ENCODE measurements at places on chromosomes 1 and 21.

DNA sequence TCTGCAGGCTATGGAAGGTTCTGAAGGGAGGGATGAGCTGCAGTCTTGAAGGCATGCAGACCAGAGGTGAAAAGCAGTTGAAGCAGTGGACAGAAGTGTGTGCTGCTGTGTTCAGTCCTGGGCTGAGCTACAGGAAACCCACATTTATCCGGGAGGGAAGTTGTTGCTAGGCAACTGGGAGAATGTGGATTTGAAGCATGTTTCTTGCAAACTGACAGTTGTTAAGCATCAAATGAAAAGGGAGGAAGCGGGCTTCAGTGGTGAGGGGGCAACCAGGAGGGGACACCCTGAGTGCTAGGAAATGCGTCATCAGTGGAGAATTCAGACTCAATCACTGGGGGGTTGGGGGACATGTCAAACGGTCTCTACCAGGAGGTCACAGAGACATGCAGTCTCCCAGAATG, 28.7 kb downstream of the ABCA4 start:
- DNase-seq, result no peak

- no peak for DNase-seq
Observed at GRCh38 chr1:206847946-206848345, 17.5 kb upstream of the IL20 start.

GRCh38 chr1:154344977-154345837, 19.9 kb downstream of the ATP8B2 start:
- no peak for DNase-seq

DNA sequence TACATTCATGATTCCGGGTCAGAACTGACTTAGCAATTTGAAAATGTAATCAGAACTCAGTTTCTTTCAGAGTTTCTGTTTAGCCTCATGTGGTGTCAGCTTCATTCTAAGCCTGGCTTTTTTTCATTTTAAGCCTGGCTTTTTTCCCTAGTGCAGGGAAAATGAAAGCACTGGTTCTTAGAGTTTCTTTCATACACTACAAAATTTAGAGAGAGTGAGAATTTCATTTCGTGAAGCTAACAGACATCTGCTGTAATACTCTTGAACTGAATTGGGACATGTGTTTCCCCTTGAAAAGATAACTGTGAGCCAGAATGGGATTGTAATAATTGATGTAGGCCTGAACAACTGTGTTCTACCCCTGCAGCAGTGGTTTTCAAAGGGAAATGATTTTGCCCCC, 95.3 kb upstream of the KIAA0040 start:
- DNase-seq, result no peak

DNA sequence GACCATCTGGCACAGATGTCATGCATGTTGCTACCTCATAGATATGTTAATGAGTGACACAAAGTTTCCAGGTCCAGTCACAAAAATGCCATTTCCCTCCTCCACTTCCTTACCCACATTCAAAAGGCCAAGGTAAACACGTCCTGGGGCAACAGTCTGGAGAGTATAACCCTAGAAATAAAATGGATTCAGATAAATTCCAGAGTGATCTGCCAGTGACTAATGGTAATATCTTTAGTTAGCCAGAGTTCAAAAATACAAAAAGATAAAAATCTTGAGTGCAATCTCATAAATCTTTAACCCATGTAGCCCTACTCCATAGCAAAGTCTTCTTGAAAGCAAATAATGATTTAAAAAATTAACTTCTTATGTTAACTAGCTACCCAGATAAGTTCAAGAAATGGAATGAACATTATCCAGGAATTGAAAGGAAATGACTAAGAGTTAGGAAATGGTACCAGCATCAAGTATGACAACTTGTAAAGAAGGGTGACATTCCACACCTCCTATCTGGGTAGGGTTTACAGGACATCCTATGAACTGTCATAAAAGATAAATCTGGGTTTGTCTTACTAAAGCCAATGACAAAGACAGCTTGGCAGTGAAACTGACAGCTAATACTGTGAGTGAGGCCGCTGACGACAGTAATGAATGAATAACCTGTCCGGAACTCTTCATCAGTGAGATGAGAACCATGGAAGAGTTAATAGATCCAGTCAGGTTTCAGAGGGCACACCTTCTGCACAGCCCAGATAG, 18.1 kb downstream of the RGS2 start:
- no peak for DNase-seq

DNA sequence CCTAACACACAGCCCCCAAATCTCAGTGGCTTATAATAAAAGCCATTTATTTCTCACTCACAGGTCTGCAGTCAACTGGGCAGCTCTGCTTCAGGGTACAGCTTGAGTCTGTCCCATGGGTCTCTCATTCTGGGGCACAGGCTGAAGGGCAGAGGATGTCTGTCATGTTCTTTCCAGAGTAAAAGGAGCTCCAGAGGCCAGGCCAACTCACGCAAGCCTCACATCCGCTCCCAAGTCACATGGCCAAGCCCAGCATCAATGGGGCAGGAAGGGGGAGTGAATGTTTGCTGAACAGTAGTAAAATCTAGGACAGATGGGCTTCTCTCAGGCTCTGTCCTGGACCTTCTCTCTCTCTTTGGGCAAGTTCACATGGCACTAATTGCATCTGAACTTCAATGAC, 7.1 kb upstream of the SSBP3 start:
- DNase-seq, result no peak

GRCh38 chr1:183674886-183675285, 21.8 kb upstream of the APOBEC4 start:
- no peak for DNase-seq

DNA sequence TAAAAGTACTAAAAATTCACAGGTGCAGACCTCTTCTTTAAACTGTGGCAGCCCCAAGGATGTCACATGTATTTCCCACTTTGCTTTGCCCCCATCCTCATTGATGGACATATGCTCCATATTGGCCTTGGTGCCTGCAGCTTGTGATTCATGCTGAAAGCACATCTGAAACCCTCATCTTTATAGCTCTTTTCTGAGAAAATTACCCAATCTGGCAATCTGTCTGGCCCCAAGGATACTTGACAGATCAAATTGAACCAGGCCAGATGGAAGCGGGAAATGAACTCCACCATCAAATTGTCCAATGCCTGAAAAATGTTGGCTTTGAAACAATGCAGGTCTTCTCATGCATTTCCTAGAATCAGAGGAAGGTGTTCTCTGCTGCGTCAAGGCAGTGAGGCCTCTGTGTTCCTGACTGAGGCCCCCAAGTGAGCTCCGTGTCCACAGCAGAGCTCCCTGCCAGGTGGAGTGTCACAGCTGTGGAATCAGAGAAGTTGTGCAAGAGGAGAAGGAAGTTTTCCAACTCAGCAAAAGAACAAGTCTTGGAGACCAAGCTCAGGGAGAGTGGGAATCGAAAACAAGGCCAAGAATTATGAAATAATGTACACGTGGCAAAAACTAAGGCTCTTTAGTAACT, 323.7 kb downstream of the PLPP3 start:
- DNase-seq, result peak; percentile 24

- DNase-seq, result no peak
Observed at GRCh38 chr21:22516230-22516629, 1518.0 kb downstream of the NCAM2 start.

DNA sequence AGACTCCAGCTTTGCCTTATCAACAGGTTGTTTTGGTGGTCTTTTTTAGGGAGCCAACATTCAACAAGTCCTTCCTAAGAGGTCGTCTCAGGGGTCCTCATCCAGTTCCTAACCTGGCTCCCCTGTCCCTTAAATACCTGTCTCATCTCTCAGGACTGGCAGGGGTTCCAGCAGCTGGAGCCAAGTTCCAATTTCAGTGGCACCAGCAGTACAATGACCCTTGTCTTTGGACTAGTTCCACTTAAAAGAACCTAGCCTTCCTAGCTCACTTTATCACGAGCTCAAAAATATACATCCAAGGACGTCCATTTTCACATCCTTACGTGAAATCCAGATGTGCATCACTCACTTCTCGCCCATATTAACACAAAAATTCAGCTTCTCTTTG, 18.7 kb upstream of the TRAF3IP3 start:
- DNase-seq, result no peak

- no peak for DNase-seq
Observed at GRCh38 chr1:19367584-19368041, 55.5 kb downstream of the SLC66A1 start.

DNA sequence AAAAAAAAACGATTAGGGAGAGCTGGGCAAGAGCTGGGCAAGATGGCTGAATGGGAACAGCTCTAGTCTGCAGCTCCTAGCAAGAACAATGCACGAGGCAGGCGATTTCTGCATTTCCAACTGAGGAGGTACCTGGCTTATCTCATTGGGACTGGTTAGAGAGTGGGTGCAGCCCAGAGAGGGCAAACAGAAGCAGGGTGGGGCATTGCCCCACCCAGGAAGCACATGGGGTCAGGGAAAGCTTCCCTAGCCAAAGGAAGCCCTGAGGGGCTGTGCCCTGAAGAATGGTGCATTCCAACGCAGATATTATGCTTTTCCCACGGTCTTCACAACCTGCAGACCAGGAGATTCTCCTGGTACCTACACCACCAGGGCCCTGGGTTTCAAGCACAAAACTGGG, 251.6 kb downstream of the GPATCH2 start:
- no peak for DNase-seq

DNA sequence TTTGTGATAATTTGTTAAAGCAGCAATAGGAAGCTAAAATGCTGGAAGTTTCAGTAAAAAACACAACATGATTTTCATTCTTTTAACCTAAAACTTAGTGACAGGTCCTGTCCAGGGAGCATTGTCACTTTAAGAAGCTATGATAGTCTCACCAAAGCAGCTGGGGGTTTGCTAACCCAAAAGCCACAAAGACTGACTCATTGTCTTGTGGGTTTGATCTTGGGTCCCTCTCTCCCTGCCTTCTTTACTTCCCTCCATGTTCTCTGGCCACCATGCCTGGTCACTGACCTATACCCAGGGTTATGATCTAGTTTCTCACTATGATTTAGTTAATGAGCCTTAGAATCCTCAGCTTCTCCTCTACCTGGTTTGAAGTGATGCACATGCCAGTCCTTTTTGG, 213.5 kb upstream of the PTGFR start:
- no peak for DNase-seq

DNA sequence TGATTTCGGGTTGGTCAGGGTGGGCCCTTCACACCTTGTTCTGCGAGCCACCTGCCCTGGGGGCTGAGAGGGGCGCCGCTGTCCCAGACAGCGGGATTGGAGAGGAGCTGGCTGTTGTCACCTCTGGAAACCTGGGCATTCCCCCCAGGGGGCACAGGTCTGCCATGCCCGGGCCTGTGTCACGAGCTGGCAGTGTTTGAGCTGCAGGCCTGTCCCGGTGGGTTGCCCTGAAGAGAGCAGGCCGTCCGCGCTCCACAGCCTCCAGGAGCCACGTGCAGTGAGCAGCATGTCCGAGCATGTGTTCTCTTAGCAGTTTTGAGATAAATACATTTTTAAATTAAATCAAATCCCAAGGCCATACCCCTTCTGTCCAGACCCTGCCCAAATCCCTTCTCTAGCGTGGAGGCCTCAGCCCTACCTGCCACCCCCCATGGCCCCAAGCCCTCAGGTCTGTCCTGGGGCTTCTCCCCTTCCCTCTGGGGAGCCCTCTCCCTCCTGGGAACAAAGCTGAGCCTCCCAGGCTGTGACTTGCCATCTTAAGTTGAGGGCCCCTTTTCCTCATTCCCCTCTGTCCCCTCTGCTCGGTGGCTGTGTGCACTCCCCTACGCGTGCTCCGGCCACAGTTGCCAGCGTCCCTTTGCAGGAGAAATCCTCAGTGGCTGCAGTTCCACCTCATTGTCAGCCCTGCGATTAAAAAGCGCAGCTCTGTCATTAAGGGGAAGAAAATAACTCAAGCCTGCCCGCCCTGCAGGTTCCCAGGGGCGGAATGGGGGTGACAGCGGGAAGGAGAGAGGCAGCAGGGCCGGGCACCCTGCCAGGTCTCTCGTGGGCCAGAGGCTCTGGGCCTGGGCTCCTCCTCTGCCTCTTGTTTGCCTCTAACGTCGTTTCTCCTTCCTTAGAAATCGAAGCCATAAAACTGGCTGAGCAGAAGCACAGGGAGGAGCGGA, 26.6 kb downstream of the SLX9 start:
- DNase-seq, result no peak

GRCh38 chr1:108955881-108956280, 7.4 kb downstream of the CLCC1 start:
- DNase-seq, result peak; percentile 95

DNA sequence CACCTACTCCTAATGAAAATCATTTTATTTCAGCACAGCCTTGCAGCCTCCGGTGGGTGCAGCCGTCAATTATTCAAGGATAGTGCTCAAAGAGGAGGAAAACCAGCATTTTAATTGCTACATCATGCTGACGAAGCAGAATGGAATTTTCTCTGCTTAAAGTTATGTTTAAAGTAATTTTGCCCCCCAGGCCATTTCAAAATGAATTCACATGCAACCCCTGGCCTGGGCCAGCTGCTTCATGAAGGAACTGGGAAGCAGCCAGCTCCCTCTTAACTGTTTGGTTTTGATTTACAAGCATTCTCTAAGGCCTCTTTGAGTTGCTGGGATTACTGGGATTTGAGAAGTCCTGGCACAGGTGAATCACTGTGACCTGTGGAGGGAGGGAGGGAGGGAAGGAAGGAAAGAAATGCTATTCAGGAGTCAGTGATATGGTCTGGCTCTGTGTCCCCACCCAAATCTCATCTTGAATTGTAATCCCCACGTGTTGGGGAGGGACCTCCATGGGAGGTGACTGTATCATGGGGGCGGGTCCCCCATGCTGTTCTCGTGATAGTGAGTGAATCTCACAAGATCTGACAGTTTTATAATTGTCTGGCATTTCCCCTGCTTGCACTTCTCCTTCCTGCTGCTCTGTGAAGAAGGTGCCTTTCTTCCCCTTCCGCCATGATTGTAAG, 66.0 kb downstream of the PGBD5 start:
- DNase-seq, result no peak

DNA sequence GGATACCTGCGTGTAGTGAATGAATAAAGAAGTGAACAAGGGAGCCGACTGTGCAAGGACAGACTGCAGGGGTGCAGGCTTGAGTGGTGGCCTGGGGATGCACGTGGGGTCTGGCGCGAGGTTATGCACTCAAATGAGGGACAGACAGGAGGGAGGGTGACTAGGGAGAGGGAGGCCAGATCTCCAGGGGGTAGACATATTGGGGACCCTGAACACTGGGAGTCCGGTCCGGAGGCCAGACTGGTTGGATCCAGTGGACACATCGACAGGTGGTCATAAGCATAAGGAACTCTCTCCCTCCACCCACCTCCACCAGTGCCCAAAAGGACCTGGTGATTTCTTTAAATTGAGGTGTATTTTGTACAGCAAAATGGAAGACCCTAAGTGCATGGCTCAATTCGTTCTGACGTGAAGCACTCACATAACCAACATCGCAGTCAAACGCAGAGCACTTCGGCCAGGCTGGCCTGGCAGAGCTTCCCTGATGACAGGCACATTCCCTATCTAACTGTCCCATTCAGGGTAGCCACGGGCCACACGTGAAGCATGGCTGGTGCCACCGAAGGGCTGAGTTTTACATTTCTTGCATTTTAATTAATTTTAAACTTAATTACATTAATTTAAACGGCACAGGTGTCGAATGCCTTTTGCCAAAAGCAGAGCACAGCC, 14.0 kb downstream of the WNT3A start:
- no peak for DNase-seq

- no peak for DNase-seq
Observed at GRCh38 chr21:39332175-39332574, 16.7 kb downstream of the HMGN1 start.

DNA sequence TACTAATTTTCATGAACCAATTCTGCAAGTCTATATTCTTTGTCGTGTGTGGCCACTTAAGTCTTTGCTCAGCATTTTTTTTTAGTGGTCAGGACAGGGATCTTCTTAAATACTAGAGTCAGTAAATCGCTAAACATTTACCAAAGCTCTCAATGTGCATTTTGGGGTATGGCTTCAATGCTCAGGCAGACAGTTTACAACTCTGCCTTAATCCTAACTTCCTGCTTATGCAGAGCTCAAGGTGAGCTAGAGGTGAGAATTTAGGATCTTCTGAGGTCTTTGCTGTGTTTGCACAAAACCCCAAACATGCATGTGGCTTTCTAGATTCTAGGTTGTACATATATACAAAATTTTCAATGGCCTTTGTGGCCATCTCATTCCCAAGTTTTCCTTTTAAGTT, 153.0 kb downstream of the DNM3 start:
- no peak for DNase-seq
